Neuronal stem cell (in vitro differentiated cells): ENCODE measurements at places on chromosomes 5 and 9.

GRCh38 chr5:75052192-75053053 is at the start of gene GCNT4:
Gene GCNT4, minus strand, starts transcription at chr5:75052558. Its CDS starts 22,521 bp downstream, at chr5:75030037.
- peak within 1 kb of the TSS; percentile 83 for H3K4me3 ChIP-seq
- H3K36me3 ChIP-seq = no peaks in the 10 kb centered on the region
- peak; percentile 51 for DNase-seq

DNA sequence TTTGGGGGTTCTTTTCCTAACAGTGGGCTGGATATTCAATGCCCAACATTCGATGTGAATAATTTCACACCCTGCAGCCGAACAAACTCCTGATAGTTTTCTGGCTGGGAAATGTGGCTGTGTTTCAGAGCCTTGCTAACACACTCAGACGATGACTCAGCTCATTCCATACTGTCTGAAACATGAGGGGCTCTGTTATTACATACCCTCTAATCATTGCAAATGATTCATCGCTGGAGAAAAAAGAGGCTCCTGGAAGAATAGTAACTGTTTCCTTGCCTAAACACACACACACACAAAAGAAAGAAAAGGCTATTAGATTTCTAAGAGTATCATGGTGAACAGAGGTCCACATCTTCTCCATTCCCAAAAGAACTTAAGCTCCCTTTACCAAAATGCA is 75.8 kb downstream of the OXCT1 start:
- no peak overlapping the region for H3K27ac ChIP-seq
- no peaks in the 10 kb centered on the region for H3K27me3 ChIP-seq
- H3K4me1 ChIP-seq = peaks cover 5% of the 10 kb centered on the region
- peaks cover 18% of the 10 kb centered on the region for H3K36me3 ChIP-seq

DNA sequence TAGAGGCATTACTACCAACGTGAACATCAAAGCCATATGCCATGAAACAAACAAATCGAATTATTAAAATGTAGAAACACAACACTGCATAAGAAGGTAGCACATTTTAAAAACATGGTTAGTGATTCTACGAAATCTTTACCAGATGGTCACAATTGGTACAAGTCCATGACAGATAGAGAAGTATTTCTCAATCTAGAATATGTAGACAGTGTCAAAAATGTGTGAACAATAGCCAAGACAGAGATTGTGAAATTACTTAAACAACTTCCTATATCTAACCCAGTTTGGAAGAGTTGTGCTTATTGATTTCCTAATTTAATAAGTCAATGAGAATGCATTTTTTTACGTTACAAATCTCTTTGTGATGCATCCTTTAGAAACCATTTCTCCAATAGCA is 1121.6 kb downstream of the MAT2B start:
- H3K27ac ChIP-seq = no peak overlapping the region
- DNase-seq = no peak
- H3K4me3 ChIP-seq = no peak overlapping the region

DNA sequence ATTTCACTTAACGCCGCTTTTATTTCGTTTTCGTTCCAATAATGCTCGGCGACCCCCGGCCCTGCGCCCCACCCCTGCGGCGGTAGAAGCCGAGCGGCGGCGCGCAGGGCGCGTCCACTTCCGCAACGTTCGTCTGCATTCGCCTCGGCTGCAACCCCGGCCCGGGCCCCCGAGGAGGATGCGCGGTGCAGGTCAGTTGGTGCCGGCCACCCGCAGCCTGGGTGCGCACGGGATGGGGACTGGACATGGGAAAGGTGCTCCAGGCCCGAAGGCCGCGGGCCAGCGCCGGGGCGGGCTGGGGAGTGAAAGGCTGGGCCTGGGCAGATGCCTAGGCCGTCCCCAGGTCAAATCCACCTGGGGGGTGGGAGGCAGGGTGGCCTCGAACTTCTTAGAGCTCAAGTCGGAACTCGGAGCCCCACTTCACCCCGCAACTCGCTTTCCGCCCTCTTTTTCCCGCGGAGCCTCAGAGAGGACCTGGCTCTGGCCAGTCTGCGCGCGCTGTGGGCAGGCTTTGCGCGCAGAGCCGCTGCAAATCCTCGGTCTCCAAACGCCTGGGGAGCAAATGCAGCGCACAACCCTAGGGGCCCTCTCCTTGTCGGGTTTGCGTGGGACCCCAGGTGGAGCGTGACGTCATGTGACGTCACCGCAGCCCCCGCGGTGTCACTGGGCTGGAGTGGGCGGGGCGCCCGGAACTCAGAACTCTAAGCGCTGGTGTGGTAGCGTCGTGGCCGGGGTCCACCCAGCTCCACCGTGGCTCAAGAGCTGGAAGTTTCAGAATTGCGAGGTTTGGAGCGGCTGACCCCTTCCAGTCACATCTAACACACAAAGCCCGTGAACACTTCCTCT is 3.3 kb downstream of the TLX3 start:
- no peaks in the 10 kb centered on the region for H3K36me3 ChIP-seq
- DNase-seq = no peak
- H3K27ac ChIP-seq = no peak overlapping the region
- H3K4me1 ChIP-seq = peaks cover 6% of the 10 kb centered on the region

GRCh38 chr5:61120534-61120933 is 41.7 kb downstream of the SMIM15 start:
- DNase-seq = no peak
- H3K27me3 ChIP-seq = no peaks in the 10 kb centered on the region
- H3K36me3 ChIP-seq = no peaks in the 10 kb centered on the region
- H3K4me1 ChIP-seq = no peaks in the 10 kb centered on the region
- H3K27ac ChIP-seq = no peak overlapping the region
- H3K4me3 ChIP-seq = no peak overlapping the region

DNA sequence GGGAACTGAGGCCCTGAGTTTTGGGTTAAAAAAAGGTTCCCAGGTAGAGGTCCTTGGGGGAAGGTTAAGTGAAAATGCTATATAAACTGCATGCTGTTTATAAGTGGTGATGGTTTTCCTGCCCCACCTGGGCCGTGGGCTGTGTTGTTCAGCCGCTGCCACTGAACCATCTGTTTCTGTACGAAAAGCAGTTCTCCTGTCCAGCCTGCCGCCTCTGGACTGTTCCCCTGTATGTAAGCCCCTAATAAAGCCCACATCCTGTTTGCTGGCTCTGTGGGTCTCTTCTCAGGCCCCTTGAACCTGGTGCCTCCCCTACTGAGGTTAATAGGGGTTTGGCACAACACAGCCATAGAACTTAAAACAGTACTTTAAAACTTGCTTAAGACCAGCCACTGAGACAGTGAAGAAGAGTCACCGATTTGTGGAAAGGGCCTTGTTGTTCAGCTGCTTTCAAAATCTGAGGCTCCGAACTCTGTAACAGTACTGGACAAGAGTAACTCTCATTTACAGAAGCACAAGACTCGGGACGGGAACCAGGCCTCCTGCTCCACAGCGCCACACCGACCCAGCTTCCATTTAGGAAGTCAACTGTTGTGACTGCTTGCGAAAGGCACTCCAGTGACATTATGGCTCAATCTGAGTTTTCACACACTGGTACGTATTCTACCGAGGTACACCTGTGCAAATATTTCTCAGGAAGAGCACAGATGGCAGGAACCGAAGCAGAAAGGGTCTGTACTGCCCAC is 192.5 kb downstream of the CDK5RAP2 start:
- no peak overlapping the region for H3K4me3 ChIP-seq
- H3K27ac ChIP-seq = no peak overlapping the region
- peaks cover 17% of the 10 kb centered on the region for H3K4me1 ChIP-seq
- peaks cover 30% of the 10 kb centered on the region for H3K36me3 ChIP-seq

- no peak overlapping the region for H3K27ac ChIP-seq
- no peak for DNase-seq
- H3K27me3 ChIP-seq = no peaks in the 10 kb centered on the region
- H3K4me1 ChIP-seq = no peaks in the 10 kb centered on the region
- H3K4me3 ChIP-seq = no peak overlapping the region
- H3K36me3 ChIP-seq = no peaks in the 10 kb centered on the region
These were observed 36.3 kb upstream of the PLIN2 start for GRCh38 chr9:19163631-19164030.

GRCh38 chr9:126860757-126861466 is 473 bp downstream of the ZBTB34 start:
- H3K27ac ChIP-seq = peak overlapping the region; percentile 20
- H3K4me3 ChIP-seq = peak overlapping the region; percentile 78
- H3K36me3 ChIP-seq = peaks cover 30% of the 10 kb centered on the region
- H3K27me3 ChIP-seq = peaks cover 27% of the 10 kb centered on the region

DNA sequence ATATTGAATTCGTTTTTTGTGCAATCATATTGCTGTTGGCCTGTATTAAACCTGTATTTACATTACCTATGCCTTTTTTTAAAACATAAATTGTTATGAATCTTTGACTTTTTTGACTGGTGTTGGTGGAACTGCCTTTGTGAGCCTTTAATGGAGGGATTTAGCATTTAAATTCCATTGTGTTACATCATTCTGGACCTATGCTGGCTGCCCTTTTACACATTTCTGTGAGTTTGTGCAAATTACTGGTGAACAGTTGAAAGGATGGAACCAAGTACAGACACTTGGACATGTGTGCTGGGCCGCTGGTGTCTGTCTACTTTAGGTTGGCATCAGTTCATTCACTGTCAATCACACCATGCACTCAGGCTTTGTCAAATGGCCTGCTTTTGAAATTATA is 3.4 kb downstream of the SNX18 start:
- H3K4me1 ChIP-seq = peaks cover 26% of the 10 kb centered on the region
- H3K27ac ChIP-seq = no peak overlapping the region
- no peak for DNase-seq
- no peak overlapping the region for H3K4me3 ChIP-seq
- no peaks in the 10 kb centered on the region for H3K27me3 ChIP-seq

DNA sequence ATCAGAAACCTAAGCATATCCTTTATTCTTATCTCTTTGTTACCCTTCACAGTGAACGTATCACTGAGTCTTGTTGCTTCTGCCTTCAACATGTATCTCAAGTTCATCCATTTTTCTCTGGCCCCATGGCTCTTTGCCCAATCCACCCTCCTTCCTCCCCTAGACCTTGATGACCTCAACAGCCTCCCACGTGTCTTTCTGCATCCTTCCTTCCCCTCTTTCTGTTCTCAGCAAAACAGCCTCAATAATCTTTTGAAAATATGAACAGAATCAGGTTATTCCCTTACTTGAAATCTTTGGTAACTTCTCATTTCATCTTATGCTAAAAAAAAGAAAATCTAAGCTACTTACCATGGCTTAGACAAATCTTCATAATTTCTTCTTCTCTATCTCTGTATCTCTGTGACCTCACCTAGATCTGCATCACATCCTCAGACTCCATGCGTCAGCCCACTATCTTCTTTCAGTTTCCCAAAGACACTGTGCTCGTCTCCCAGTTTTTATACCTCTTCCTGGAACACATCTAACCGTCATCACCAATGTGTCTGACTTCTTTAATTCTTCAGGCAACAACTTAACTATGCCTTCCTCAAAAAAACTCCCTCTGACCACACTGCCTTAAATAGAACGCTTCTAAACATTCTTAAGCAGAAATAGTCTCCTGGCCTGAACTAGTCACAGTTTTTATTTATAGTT is 208.0 kb downstream of the PARP8 start:
- no peak for DNase-seq
- H3K36me3 ChIP-seq = no peaks in the 10 kb centered on the region

- H3K27me3 ChIP-seq = no peaks in the 10 kb centered on the region
- DNase-seq = no peak
- H3K36me3 ChIP-seq = peaks cover 81% of the 10 kb centered on the region
- H3K4me1 ChIP-seq = peaks cover 4% of the 10 kb centered on the region
- no peak overlapping the region for H3K27ac ChIP-seq
- no peak overlapping the region for H3K4me3 ChIP-seq
These were observed 30.8 kb downstream of the ZSWIM6 start for GRCh38 chr5:61362796-61363368.

GRCh38 chr9:35906923-35907699 is 1.1 kb downstream of the HRCT1 start:
- no peak for DNase-seq
- H3K4me3 ChIP-seq = no peak overlapping the region
- H3K27me3 ChIP-seq = no peaks in the 10 kb centered on the region
- peaks cover 23% of the 10 kb centered on the region for H3K4me1 ChIP-seq
- no peaks in the 10 kb centered on the region for H3K36me3 ChIP-seq

- H3K27ac ChIP-seq = no peak overlapping the region
- no peaks in the 10 kb centered on the region for H3K27me3 ChIP-seq
- no peak for DNase-seq
These were observed 94.7 kb upstream of the IFNK start for GRCh38 chr9:27429436-27429835.

GRCh38 chr9:134353539-134353938 is 27.3 kb downstream of the RXRA start:
- H3K27me3 ChIP-seq = no peaks in the 10 kb centered on the region
- no peak overlapping the region for H3K27ac ChIP-seq
- no peak overlapping the region for H3K4me3 ChIP-seq
- H3K4me1 ChIP-seq = peaks cover 2% of the 10 kb centered on the region

- H3K27ac ChIP-seq = no peak overlapping the region
- no peaks in the 10 kb centered on the region for H3K36me3 ChIP-seq
- no peak overlapping the region for H3K4me3 ChIP-seq
- peaks cover 74% of the 10 kb centered on the region for H3K27me3 ChIP-seq
- no peaks in the 10 kb centered on the region for H3K4me1 ChIP-seq
These were observed 74.5 kb upstream of the BARHL1 start for GRCh38 chr9:132507670-132508469.

DNA sequence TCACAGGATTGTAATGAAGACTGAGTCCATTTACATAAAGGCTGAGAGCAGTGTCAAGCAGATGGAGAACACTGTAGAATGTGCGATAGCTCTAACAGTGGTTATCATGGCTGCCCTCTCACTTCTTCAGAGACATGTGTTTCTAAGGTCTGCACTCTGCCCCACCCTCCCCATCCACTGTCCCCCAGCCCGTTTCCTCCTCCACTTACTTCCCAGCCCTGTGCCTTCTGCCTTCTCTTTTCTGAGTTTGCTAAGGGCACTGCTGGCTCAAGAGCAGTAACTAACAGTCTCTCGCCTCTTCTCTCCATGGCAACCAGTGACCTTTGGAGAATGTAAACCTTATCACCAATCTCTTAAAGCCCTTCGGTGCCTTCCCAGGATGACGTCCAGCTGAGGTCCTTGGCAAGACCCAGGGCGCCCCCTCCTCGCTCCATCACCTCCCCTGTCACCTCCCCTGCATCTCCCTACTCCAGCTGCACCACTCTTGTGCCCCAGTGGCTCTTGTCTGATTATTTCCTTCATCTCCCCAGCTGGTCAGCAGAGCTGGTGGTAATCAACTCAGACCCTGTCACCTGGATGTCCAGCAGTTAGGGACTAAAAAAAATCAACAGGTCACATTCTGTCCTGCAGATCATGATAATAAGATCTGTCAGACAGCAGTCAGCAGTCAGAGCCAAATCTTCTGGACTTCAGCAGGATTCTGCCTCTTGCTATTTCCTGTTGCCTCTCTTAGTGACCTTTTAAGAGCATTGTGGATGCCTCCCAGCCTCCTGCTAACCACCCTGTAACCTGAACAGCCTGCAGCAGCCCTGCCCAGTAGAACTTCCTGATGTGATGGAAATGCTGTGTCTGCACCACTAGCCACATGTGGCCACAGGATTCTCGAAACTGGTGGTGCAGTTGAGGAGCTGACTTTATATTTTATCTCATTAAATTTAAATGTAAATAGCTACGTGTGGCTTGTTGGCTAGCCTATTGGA is 9.0 kb downstream of the FXN start:
- no peak overlapping the region for H3K4me3 ChIP-seq
- peaks cover 16% of the 10 kb centered on the region for H3K4me1 ChIP-seq
- peak overlapping the region; percentile 8 for H3K27ac ChIP-seq
- DNase-seq = no peak
